Panc1 (cell line): ENCODE measurements at places on chromosomes 2 and 18. TPM values are rescaled to one million over a fixed set of nuclear protein-coding genes. Genes with fewer than 3 reads are reported as not detected.

- no peak for DNase-seq
These were observed 10.9 kb downstream of the ANKRD23 start for GRCh38 chr2:96832754-96833507.

GRCh38 chr18:57009844-57010243, 137.0 kb upstream of the BOD1L2 start:
- no peak for DNase-seq

- no peak for DNase-seq
These were observed 120.0 kb downstream of the AQP4 start for GRCh38 chr18:26745288-26746181.

GRCh38 chr2:96308248-96308647, 2.9 kb upstream of the SNRNP200 start:
- DNase-seq = no peak

GRCh38 chr18:26869640-26870039, 4.1 kb upstream of the AQP4 start:
- no peak for DNase-seq

DNA sequence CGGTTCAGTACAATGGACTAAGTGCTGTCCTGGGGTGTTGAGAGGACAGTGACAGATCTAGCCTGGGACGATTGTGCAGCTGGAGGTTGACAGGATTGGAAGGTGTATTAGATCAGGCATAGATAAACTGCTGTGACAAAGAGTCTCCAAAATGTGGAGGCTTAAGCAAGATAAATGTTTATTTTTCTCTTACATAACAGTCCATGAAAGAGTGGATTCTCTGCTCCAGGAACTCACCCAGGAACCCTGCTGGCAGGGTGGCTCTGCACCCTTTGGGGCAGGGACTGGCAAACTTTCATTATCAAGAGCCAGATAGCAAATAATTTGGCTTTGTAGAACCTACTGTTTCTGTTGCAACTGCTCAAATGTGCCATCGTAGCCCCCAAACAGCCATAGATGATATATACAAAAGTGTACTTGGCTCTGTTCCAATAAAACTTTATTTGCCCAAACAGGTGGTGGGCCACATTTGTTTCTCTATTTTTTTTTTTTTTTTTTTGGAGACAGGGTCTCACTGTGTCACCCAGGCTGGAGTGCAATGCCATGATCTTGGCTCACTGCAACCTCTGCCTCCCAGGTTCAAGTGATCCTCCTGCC, 9.7 kb downstream of the HRH4 start:
- DNase-seq = no peak

- no peak for DNase-seq
These were observed 1.1 kb downstream of the SH3RF3 start for GRCh38 chr2:109129921-109130722.

DNA sequence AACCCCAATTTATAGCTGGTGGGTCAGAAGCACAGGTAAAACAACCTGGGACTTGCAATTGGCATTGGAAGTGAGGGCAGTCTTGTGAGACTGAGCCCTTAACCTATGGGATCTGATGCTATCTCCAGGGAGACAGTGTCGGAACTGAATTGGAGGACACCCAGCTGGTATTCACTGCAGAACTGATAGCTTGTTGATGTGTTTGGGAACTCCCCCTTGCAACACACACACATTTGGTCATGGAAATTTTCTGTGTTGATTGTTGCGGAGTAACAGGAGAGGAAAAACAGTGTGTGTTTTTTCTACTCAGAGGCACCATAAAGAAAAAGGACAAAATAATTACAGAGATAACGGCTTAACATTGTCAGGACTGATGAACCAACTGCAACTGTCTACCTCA, 16.1 kb downstream of the TPGS2 start:
- DNase-seq = no peak

DNA sequence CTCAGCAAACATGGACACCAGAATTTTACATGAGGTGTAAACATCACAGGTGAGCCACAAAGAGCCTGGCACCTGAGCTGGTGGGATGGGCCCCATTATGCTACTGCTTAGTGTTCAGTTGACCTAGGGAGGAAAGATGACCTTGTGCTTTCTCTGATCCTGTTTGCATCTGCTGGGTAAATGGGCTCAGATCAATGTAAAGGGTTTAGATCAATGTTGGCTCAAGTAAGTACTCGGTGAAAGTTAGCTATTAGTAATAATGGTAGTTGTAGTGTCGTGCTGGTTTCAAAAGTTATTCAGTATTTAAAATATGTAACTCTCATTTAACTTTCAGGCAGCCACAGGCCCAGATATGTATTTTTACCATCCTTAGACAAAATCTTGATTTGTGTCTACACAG, 19.8 kb downstream of the ABHD3 start:
- no peak for DNase-seq

DNA sequence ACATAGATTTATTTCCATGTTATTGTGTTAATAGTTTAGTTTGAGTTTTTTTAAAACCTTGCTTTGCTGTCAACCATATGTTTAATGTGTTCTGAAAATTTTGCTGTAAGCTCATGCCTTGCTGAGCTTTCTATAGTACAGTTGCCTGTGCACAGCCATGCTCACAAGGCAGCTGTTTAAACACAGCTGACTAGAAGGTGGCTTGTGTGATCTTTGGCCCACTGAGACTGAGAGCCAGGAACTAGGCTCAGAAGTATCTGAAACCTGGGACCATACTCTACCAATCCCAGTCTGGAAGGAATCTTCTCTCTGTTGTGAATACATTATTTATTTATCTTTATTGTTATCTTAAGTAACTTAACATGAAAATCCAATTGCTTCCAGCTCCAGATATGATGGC, 350.5 kb downstream of the KIAA1328 start:
- no peak for DNase-seq

DNA sequence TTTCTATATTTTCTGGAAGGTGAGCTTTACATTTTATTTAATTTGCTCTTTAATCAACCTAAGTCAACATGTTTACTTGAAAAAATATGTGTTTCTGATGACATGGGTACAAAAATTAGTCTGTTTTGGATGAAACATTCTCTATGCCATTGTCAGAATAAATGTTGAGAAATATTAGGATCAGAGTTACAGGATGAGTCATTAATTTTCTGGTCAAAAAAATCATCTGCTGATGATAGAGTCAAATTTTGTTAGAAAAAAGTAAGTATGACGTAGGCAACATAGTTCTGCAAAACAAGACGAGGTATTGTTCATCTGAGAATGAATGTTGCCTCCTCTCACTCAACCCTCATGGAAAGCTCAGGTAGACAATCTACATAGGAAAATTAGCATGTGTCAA, 107.6 kb upstream of the CAVIN2 start:
- DNase-seq = no peak

GRCh38 chr2:239714116-239714515, 311.0 kb downstream of the NDUFA10 start:
- DNase-seq = no peak

- no peak for DNase-seq
These were observed 39.6 kb downstream of the DOCK10 start for GRCh38 chr2:225002656-225003045.

GRCh38 chr2:73131807-73132206, 19.1 kb upstream of the RAB11FIP5 start:
- DNase-seq = no peak

- no peak for DNase-seq
These were observed 12.8 kb downstream of the EIF2AK2 start for GRCh38 chr2:37143974-37144373.

DNA sequence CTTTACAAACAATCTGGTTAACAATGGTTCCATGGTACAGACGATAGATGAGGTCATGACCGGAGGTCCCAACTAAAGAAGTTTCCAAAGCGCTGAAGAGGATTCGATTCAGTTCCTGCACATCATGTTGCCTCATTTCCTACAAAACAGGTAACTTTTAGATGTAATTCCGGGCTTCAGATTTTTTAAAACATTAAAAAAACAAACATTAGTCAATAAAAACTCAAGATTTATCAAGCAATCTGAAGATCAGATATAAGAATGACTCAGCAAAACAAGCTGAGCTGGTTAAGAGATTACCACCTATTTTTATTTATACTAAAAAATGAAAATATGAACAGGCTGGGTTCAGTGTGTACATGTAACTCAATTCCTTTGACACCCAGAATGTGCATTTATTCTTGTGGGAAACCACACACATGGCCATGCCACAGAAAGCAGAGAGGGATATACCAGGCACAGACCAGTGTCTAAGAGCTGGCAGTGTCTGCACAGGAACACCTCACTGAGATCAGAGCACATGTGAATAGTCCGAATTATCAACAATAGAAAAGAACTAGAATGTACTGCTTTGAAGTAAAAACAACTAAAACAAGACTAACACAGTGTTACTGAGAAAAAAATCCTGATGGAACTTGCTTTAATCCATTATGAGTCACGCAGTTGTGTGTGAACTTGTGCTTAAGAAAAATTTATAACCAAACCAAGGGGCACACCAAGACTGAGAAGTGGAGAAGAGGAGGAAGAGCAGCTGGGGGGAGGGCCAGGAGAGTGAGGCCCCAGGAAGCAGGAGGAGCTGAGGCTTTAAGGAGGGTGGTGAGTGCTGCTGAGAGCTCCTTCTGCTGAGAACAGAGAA, 9.5 kb downstream of the USP40 start:
- DNase-seq = no peak

- no peak for DNase-seq
These were observed 183.8 kb downstream of the MYCN start for GRCh38 chr2:16123856-16124780.

DNA sequence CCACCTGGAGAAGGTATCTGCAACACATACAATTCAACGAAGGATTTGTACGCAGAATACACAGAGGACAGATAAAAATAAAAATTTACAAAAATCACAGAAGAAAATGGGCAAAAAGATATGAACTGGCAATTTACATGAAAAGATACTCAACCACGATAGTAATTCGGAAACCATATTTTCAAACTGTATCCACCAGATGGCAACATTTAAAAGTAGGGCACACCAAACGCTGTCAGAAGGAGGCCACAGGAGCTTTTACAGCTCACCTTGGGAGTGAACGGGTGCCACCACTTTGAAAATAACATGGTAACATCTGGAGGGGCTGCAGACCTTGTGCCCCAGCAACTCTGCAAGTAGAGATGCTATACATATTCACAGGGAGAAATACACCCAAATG, 9.8 kb downstream of the KIF1A start:
- no peak for DNase-seq

- DNase-seq = no peak
These were observed 37.0 kb upstream of the NT5DC4 start for GRCh38 chr2:112683550-112684414.

DNA sequence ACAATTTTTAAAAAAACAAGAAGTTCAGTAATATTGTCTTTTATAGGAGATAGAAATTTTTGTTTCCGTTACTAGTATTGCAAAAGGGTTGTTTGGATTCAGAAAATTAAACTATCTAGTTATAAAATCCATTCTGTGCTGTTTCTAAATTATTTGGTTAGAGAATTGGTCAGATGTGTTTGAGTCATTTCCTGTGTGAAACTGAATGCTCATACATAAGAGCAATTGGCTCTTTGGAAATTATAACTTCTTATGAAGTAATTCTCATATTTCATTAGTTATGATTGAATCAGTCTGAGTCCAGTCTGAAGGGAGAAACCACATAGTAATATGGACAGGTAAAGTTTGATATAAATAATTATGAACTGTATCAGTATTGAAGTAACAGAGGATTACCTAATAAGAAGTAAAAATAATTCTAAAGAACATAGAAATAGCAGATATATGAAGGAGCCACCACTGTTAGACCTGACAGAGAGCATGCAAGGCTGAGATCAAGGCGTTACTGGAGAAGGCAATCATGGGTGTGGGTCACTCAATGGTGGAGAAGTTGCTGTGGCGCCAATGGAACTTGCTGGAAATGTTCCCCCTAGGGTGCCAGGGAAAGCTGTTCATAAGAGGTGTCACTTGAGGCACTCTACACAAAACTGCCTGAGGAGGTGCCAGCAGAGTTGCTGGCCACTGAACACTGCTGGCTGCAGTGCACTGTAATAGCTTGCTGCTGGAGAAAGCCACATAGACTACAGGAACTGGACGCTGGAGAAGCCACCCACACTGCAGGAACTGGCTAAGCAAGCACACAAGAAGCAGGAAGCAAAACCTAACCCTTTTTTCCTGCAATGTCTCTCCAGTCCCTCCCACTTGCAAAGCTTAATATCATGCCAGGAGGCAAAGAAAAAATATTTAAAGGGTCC, 18.0 kb upstream of the FAP start:
- no peak for DNase-seq

- no peak for DNase-seq
These were observed 100.2 kb downstream of the TNS1 start for GRCh38 chr2:217902379-217903141.

GRCh38 chr2:224922142-224922727, 120.0 kb downstream of the DOCK10 start:
- DNase-seq = no peak

DNA sequence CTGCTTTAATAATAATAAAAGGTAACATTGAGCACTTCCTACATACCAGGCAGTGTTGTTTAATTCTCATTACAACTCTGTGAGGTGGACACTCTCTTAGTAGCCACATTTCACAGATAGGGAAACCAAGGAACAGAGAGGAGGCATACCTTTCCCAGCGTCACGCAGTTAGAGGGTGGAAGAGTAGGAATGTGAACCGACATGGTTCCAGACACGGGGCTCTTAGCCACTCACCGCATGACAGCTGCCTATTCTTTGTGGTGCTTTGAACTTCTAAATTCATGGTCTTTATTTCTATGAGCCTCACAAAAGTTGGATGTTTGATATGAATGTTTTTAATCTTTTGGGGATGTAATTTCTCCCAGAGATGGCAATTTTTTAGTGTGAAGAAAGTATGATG, 76.0 kb downstream of the OSBPL6 start:
- DNase-seq = no peak

DNA sequence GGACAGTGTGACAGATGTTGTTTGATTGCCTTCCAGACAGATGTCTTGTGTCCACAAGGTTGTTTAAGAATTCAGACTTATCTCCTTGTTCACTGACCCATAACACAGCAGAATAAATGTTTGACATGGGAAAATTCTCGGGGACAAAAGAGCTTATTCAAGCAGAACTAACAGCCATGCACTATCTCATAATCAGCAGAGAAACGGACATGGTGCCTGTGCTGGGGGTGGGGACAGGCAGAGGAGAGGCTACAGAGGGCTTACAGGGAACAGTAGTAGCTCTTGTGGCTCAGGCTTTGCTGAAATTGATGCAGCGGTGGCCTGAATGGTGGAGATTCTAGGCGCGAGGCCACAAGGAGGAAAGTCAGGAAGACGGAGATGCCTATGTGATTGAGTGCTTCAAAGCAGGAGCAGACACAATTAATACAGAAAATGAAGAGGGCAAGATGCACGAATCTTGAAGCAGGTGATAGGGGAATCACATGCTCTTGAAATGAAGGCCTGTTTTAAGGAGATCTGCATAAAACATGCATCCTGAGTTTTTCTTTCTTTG, 62.0 kb upstream of the CAB39 start:
- DNase-seq = no peak

- DNase-seq = no peak
These were observed 191.9 kb upstream of the FN1 start for GRCh38 chr2:215627771-215628170.

The PARD3B gene
- total RNA-seq = 3.6 TPM

The SPP2 gene
- not detected for total RNA-seq

The SLC8A1 gene
- total RNA-seq = 0.59 TPM

The LRRTM1 gene
- not detected for total RNA-seq

The SLC38A11 gene
- 0.46 TPM for total RNA-seq

The GAL3ST2 gene
- total RNA-seq = 1.6 TPM

The CD207 gene
- not detected for total RNA-seq

The POTEI gene
- 0.92 TPM for total RNA-seq

The GKN2 gene
- not detected for total RNA-seq

The USP34 gene
- 91.4 TPM for total RNA-seq

The LGALSL gene
- total RNA-seq = 5.3 TPM

The ANXA4 gene
- total RNA-seq = 183 TPM

The THSD7B gene
- not detected for total RNA-seq

The NEB gene
- total RNA-seq = 0.10 TPM

The IDH1 gene
- total RNA-seq = 80.2 TPM

The ARL5A gene
- total RNA-seq = 47.5 TPM
